Esophagus squamous epithelium (tissue), 5 donors: ENCODE measurements at places on chromosomes 6 and 20. TPM values are rescaled to one million over a fixed set of nuclear protein-coding genes. Genes with fewer than 3 reads are reported as not detected.

TSPO2 gene
- not detected for total RNA-seq

FBXO30 gene
- total RNA-seq = 4.1 TPM

KIAA1755 gene
- total RNA-seq = 0.12 TPM

KCNK16 gene
- total RNA-seq = not detected

MMUT gene
- 16.8 TPM for total RNA-seq

ITPR3 gene
- 37.2 TPM for total RNA-seq

CD93 gene
- 22.9 TPM for total RNA-seq

PLCB1 gene
- 4.8 TPM for total RNA-seq

PGC gene
- total RNA-seq = 0.95 TPM
